Hematopoietic multipotent progenitor cell (in vitro differentiated cells): ENCODE measurements at places on chromosomes 2 and 18. TPM values are rescaled to one million over a fixed set of nuclear protein-coding genes. Genes with fewer than 3 reads are reported as not detected.

REG1B gene
- under 0.01 TPM for total RNA-seq

ESPNL gene
- total RNA-seq: 1.1 TPM

TUBA3E gene
- total RNA-seq: not detected

DNA sequence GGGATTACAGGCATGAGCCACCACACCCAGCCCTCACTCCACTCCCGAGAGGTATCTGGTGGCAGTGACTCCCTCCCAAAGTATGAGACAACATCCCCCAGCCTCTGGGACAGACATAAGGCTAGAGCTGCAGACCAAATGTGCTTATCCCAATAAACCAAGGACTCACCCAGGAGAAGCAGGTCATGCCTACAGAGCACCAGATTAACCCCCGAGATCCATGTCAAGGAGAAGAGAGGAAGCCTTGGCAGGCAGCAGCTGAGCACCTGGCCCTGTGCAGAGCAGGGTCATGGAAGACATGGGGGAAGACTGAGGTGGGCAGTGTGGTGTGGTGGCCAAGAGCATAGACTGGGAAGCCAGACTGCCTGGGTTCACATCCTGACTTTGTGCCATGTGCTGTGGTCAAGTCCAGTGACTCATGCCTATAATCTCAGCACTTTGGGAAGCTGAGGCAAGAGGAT is 7.2 kb downstream of the RAB11FIP5 start:
- DNase-seq: no peak

- DNase-seq: no peak
Measured at GRCh38 chr2:238816291-238816690, 31.6 kb upstream of the TWIST2 start.

- no peak for DNase-seq
Measured at GRCh38 chr2:168722592-168722991, 79.8 kb upstream of the NOSTRIN start.

DNA sequence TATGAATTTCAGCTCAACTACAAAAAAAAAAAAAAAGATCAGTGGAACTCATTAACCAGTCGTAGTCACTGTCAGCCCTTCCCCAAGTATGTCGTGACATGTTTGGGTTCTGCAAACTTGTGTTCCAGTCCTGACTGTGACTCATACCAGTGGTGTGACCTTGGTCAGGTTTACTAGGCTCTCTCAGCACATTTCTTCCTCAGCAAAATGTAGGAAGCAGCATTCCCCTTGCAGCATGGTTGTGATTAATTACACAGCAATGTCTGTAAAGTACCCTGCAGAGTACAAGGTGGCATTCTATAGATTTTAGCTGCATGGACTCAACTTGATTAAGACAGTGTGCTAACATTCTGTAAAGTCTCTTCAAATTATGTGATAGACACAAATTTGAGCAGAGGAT is 156.9 kb downstream of the LAMA1 start:
- DNase-seq: no peak

SP140 gene
- 1.3 TPM for total RNA-seq

GRCh38 chr2:203444738-203445137 is 90.4 kb downstream of the RAPH1 start:
- no peak for DNase-seq

NT5DC4 gene
- total RNA-seq: not detected

DNA sequence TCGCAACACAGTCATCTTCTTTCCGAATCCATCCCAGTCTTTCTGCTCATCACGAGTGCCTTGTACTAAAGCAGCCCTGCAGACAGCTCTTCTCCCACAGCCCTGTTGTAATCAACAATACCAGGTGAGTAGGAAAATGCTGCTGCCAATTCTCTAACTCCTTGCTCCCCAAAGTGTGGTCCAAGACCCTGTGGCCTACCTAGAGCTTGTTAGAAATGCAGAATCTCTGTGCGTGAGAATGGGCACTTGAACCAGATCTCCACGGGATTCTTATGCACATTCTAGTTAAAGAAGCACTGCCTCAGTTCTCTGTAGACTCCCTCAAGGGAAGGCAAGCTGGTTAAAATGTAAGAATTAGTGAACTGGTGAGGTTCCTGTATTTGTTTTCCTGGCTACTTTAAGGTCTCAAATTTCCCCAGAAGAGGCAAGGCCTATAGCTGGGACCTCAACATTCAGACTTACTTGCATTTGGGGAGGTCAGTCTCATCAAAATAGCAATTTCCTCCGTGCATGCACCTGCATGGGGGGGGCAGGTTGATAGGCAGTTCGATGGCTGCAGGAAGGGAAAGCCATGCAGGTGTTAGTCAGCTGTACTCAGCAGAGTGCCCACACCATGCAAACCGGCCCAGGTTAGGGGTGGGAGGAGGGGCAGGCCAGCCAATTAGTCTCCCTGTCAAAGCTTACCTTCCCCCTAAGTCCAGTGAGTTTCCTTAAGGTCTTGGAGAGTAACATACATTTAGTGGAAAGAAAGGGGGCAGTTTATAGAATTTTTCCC is 70.8 kb downstream of the DHRS9 start:
- DNase-seq: no peak
